ENCODE measurements at places on chromosomes 7 and 10.
A peak's percentile ranks its signal among the peaks of the same experiment; 100 is the strongest.

- no peak for DNase-seq
Observed at GRCh38 chr10:28047061-28047460, 48.2 kb upstream of the ODAD2 start.

- no peak for DNase-seq
Observed at GRCh38 chr7:506921-507622, 12.6 kb downstream of the PDGFA start.

GRCh38 chr10:127648885-127649284 lies 88.1 kb upstream of the FOXI2 start:
- no peak for DNase-seq

DNA sequence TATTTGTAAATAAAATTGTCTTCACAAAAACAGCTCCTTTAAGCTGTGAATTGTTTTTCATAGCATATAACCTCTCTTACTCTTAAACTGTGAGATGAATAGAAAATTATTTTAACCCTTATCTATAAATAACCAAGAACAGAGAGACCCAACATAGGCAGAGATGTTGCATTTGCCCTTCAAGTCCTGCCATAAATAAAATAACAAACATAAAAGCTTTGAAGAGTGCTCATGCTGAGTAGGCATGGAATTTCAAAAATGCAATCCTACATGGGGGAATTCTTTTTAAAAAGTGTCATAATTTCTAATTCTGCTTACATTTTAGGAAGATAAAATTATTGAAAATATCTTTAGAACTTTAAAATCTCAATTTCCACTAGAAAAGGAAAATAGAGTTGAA lies 124.1 kb upstream of the FERD3L start:
- DNase-seq: no peak

- DNase-seq: no peak
Observed at GRCh38 chr7:143331179-143331801, 15.4 kb downstream of the CLCN1 start.

- no peak for DNase-seq
Observed at GRCh38 chr10:29229258-29229705, 59.6 kb upstream of the LYZL1 start.

DNA sequence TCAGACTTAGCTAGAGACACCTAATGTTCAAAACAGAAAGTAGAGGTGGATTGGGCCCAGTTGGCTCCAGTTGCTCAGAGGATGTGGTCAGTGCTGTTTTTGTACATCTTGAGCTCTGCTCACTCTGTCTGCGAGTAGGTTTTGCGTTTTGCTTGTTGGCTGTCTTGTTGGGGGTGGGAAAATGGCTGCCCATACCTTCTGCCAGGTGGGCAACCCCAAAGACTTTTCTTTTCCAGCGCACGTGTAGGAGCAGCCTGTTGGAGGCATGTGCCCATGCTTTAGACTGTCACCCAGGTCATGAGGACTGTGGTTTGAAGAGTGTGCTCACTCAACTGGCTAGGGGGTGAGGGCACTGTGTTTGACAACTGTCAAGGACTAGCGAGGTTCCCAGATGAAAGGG lies 73.9 kb downstream of the KAT6B start:
- no peak for DNase-seq

DNA sequence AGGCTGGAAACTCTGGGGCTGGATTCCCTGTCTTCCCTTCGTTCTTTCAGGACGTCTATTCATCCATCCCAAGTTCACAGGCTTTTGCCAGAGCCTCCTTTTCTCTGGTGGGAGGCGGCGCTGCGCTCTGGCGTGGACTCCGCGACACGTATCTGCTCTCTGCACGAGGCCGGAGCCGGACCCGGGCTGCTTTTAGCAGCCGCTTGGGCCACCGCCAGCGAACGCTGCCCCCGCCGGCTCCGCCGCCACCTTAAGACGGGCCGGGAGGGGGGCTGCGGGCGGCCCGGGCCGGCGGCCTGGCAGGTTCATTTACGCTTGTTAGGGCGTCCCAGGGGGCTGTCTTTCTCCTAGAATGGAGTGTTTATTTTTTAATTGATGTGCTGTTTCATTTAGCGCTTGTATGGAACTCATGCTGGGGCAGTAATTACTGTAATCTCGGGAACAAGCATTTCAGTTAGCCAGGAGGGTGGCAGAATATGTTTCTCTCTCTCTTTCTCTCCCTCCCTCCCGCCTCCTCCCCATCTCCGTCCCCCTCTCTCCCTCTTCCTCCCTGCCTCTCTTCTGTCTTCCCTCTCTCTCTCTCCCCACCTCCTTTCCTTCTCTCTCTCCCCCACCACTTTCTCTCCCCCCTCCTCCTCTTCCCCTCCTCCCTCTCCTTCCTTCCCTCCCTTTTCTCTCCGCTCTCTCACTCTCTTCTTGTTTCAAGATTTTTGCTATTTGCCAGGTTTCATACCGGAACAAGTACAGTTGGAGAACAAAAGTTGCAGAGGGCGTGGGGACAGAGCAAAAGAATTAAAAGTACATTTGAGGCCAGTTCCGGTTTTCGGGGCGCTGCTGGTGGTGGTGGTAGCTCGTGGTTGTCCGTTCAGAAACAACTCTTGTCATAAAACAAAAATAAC lies 1.3 kb upstream of the FZD8 start:
- DNase-seq: peak; percentile 79

DNA sequence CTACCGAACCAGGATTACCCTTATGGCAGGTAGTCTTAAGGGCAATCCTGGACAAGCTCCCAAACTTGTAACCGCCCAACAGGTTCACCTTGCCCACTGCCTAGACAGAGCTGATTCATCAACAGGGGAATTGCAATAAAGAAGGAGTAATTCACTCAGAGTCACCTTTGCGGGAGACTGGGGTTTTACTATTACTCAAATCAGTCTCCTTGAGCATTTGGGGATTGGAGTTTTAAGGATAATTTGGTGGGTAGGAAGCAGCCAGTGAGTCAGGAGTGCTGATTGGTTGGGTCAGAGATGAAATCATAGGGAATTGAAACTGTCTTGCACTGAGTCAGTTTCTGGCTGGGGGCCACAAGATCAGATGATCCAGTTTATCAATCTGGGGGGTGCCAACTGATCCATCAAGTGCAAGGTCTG lies 25.3 kb downstream of the HK1 start:
- no peak for DNase-seq

DNA sequence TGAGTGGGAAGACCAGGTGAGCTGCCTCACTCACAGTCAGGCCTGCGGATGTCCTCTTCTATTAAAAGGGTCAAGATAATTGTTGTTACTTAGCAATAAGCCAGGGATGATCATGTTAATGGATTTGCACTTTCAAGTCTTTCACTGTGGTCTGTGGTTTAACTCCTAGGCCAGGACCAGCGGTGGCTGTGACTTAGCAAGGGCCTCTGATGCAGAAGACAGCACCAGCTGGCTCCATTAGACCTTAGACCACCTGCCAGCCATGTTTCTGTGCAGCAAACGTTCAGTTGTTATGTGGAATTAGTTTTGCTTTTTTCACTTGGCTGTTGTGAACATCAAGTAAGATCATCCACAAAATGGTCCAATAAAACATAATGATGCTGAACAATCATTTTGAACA lies 537.3 kb downstream of the TNS3 start:
- no peak for DNase-seq

DNA sequence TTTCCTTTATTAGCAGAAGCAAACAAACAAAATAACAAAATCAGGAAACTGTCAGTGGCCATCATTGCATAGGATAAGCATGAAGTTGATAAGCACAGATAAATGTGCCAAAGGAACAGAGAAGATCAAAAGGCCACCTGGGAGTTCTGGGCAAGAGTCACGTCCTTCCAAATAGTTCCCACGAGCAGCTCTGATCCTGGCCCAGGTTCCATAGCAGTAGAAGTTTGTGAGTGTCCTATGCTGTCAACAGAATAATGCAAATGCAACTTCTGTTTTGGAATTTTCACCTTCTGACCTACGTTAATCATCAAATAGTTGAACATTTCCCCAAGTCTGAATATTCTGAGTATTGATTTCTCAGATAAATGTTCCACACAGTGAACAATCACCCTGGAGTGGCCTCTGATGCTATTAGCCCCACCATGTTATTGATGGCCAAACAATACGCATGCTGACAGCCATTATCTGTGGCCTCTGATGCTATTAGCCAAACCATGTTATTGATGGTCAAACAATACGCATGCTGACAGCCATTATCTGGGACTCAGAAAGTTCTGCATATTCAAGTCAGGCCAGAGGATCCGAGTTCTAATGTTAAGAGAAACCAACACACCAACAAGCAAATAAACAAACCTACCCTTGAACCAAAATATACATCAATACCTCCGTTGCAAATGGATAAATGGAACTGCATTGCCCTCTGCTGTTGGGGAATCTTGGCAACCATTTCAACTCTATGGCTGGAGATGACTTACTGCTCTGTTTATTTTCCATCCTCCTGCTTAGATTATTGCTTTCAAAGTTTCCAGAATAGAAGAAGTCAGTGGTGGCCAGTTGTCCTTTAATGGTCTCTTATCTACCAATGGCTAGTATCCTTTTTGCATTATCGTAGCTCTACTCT lies 63.3 kb downstream of the MRC1 start:
- DNase-seq: peak; percentile 73

DNA sequence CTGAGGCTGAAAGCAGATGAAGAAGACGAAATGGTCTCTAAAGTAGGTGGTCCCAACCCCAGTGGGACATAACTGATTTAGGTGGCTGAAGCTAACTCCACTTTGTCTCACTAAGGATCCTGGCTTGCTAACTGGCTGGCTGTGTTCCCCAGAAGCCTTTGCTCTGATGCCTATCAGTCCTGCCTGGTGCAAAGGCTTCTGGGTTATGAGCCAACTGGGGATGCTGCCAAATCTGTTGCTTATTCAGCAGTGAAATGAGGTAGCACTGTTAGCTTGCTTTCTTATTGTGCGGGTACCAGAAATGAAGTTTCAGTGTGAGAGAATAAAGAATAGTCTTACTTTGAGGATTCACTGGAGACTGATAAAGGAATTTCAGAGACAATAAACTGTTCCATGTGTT lies 18.1 kb downstream of the PRKG1 start:
- DNase-seq: no peak

DNA sequence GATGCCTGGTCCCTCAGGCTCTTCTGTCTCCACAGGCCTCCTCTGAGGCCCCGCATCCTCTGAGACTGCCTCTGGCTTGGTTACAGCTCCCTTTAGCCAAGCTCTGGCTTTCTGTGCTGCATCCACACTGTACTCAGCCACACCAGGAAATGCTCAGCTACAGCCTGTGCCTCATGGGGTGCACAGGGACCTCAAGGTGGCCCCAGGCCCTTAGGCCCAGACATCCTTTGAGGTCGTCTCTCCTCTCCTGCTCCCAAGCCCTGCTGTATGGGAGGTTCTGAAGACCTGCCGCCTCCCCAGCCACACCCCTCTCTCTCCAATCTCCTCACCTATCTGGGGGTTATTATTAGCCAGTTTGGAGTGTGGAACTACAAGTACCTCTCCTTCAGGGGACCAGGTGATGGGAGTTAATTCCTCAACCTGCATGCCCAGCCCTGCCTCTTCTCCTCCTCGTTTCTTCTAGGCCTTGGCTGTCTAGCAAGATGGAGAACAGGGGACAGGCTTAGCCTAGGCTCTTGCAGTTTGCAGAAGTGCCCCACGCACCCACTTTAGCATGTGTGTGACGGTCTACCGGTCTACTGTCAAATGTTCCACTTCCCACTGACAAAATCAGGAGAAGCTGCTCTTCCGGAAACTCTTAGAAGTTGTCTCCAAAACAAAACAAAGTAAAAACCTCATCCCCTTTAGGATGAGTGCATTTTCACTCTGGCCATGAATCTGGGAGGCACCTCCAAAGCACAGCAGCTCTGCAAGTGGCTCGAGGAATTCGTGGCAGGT lies 64.0 kb upstream of the WAC start:
- DNase-seq: no peak

GRCh38 chr7:2180081-2180480 lies 52.7 kb downstream of the MAD1L1 start:
- no peak for DNase-seq

DNA sequence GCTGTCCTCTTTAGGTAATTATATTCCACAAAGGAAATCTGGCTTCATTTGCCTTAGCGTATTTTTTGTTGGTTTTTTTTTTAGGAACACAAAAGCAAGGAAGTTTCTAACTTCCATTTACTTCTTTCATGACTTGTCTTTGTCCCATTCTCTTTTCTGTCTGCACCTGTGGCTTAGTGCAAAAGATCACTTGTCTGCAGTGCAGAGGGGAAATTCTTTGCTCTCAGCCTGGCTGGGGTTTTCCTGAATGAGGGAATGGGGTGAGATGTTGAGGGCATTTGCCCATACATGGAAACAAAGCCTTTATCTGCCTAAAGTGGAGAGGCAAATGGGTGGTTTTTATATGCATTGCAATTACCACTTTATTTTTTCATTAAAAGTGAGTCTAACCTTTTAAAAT lies 361.1 kb upstream of the IGFBP3 start:
- DNase-seq: peak; percentile 55

DNA sequence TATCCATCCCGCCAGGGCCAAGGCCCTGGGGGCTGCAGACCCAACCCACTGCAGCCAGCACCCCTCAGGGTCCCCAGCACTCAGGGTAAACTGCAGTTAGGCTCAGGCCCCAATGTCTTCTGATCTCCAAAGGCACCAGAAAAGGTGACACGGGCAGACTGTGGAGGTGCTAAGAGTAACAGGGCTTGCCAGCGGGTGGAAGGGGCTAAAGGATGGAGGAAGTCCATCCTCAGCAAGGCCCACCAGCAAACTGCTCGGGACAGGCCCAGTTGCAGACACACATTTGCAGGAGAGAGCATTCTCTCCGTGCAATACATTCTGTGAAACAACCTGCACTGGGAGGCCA lies 95.6 kb upstream of the DDC start:
- no peak for DNase-seq

DNA sequence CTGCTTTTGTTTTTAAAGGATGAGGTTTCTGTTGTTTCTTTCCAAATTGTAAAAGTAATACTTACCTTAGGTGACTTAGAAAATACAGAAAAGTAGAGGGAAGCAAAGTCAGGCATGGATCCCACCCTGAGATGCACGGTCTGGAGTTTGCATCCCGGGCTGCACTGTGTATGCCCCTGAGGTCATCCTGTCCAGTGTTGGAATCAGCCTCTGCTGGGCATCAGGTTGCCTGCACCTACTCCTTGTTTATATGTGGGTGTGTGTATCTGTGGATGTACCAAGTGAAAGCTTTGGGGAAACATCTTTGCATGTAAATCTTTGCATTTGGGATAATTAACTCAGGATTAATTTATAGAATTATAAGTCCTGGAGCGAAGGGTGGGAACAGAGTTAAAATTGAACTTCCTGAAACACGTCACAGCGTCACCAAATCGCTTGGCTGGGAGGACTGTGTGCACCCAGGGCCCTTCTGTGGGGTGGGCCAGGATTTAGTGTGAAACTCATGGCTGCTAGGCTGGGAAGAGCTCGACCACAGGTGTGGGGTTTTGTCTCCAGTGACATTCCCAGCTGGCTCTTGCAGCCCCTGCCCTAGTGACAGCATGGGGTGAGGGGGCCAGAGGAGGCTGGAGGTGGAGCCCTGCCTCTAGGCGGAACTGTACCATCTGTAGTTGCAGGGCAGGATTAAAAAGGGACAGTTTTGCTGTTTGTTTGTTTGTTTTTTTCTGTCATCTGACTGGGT lies 27.9 kb downstream of the GTF2IRD1 start:
- DNase-seq: peak; percentile 12

- no peak for DNase-seq
Observed at GRCh38 chr10:58776568-58777318, 264.1 kb downstream of the BICC1 start.

Measured in endothelial cell of umbilical vein (primary cell).